AG08396 (cell line): ENCODE measurements at places on chromosomes 3 and 15.
A peak's percentile ranks its signal among the peaks of the same experiment; 100 is the strongest.

- DNase-seq, result no peak
Observed at GRCh38 chr3:177154733-177155132, 42.5 kb downstream of the TBL1XR1 start.

- no peak for DNase-seq
Observed at GRCh38 chr15:65841121-65841930, 28.0 kb upstream of the RAB11A start.

DNA sequence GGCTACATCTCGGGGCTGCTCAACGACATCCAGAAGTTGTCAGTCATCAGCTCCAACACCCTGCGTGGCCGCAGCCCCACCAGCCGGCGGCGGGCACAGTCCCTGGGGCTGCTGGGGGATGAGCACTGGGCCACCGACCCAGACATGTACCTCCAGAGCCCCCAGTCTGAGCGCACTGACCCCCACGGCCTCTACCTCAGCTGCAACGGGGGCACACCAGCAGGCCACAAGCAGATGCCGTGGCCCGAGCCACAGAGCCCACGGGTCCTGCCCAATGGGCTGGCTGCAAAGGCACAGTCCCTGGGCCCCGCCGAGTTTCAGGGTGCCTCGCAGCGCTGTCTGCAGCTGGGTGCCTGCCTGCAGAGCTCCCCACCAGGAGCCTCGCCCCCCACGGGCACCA lies 17.0 kb downstream of the ANKRD63 start:
- DNase-seq, result no peak

- DNase-seq, result no peak
Observed at GRCh38 chr3:31405515-31405914, 127.2 kb upstream of the STT3B start.

- peak; percentile 83 for DNase-seq
Observed at GRCh38 chr3:10352146-10352911, 31.4 kb upstream of the SEC13 start.
